ENCODE measurements at places on chromosomes 7 and 10.

DNA sequence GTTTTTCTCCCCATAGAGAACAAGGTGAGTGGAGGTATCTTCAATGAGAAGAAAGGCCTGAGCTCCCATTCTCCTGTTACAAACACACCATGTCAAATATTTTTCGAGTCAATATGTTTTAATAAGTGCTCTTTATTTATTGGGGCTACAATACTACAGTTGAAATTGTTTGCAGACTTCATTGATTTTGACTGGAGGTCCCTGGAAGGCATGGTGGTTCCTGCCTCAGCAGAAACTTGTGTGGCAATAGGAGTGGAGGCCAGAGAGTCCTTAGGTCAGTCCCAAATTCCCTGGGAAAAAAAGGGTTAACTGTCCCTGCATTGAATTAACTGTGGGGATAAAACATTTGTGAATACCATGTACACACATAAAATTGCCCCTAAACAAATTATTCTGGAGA, 22.7 kb downstream of the KLF6 start:
- no peak for DNase-seq

GRCh38 chr7:32244806-32245345, 174.7 kb upstream of the PDE1C start:
- DNase-seq, result no peak

GRCh38 chr7:24504040-24504439, 69.2 kb upstream of the PALS2 start:
- no peak for DNase-seq

DNA sequence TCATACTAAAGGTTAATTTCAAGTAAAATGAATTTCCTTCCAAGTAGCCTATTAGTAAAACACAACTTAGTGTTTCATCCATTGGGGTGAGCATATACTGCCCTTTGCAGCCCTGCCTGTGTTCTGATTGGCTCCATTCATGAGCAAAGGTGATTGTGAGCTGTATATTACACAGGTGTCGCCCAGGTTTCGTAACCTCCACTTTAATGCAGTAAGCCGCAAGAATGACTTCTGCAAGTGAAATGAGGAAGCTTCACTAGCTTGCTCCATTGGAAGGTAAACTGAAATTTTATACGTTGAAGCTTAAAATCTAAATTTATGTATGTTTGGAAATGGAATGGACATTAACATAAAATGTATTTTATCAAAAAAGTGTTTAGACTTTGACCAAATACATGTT, 24.4 kb downstream of the MTURN start:
- no peak for DNase-seq

DNA sequence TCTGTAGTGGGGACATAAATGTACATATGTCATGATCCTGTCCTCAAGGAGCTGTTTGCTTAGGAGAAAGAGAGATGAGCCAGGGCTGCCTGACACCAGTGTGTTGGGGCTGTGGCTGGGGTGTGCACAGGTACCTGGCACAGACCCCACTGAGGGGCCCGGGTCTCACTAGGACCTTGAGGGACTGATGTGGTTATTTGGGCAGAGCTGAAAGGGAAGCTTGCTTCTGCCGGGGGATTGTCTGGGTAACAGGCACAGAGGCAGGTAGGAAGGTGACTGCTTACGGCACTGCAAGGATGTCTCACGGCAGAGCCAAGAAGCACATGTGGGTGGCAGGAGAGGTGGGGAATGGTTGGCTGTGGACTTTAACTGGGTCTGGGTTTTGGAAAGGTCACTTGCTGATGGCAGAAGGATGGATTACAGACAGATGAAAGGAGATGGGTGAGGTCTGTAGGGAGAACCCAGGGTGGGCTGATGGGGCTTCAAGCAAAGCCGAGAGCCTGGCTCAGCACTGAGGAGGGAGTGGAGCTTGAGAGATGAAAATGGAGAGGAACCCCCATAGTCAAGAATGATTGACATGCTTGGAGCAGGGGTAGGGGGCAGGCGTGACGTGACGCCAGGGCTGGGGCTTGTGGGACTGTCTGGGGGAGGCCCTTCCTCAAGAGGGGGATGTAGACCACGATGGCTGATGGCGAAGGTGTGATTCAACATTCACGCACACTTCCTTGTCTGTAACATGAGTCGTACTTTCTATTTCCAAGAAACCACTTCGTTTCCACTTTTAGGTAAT, 207.7 kb upstream of the SHH start:
- no peak for DNase-seq

DNA sequence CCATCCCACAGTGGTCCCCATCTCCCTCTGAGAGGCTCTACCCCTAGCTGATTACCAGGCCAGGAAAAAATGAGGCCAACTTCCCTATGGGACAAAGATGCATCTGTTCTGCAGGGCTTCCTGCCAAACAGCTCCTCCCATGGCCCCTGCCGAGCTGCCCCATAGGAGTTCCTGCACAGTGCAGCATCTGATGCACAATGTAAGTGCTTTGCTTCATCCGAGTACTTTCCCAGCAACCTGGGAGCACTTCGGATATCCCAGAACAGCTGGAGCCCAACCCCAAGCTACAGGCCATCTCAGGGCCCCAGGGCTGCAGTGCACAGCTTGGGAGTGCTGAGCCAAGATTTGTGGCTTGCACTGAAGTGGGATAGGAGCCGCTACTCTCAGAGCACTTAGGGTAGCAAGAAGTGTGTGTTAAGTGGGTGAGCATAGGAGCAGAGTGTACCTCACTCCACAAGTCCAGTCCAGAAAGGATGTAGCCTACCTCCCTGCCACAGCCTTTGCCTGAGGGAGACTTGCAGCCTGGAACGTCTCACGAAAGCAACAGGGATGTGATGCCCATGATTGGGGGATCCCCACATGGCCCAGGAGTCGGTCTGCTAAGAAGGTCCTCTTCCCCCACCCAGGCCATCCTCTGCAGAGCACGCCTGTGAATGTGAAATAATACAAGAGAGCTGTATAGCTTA, 209.6 kb upstream of the VWC2 start:
- DNase-seq, result no peak

DNA sequence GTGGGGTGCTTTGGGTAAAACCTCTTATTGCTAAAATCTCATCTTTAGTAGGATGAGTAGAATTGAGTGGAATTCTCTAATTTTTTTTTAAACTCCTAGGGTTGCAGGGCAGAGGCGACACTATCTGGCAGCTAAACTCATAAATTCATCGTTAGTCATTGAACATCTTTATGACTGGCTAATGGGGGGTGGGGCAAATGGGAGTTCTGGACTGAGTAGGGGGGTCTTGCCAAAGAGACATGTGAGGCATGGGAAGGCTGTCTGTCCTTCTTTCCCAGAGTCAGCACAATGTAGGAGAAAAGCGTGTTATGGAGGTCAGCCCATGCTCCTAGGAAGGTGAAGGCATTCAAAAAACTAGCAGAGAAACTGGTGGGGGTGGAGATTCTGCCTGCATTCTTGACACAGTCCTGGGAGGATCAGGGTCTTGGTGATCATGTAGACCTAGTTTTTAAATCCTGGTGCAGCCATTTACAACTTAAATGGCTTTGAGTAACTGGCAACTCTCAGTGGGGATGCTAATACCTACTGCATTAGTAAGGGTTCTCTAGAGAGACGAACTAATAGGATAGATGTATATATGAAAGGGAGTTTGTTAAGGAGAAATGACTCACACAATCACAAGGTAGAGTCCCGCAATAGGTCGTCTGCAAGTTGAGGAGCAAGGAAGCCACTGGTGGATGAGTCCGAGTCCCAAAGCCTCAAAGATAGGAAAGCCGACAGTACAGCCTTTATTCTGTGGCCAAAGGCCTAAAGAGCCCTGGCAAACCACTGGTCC, 47.7 kb downstream of the EMX2 start:
- no peak for DNase-seq

- DNase-seq, result no peak
Observed at GRCh38 chr10:3776796-3777571, 8.0 kb downstream of the KLF6 start.

DNA sequence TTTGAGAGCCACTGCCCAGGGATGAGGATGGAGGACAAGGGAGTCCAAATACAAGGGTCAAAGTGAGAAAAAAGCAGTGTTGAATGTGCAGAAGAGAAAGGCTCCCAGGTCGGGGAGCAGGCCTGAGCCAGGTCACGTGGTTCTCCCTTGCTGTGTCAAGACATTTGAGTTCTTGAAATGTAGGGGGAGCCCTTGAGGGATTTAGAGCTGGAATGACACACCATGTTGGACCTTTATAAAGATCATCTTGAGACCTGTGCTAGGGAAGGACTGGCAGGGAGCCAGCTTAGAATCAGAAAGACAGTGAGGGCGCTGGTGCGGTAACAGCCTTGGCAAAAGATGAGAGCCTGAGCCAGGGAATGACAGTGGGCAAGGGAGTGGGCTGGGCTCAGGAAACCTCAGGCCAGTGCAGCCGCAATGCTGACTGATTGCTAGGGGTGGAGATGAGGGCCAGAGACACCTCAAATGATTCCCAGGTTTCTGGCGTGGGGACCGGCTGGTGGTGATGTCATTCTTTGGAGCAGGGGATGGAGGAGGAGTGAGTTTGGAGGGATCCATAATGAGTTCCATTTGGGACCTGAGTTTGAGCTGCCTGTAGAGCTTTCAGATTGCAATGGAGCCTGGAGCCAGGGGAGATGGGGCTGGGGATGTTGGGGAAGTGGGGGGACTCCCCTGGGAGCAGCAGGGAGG, 120.1 kb downstream of the PTPN20 start:
- no peak for DNase-seq

- DNase-seq, result no peak
Observed at GRCh38 chr7:70338015-70338414, 739.7 kb downstream of the AUTS2 start.

GRCh38 chr7:40808378-40808942, 673.7 kb downstream of the SUGCT start:
- no peak for DNase-seq

DNA sequence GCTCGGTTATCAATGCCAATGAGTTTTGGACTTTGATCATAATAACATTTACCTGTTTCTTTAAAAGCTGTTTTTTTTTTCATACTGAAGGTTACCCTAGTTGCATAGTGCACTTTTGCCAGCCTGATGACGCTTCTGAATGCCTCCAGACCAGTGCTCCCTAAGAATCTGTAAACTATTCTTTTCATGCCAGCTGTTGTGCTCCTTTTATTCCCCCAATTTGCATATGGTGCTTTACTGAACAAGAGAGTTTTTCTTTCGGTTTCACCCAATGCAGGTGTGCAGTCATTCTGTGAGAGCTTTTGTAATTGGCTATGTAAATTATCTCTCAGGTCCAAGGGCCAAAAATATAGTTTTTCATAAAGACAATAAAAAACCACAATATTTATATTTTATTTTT, 48.1 kb upstream of the GLCCI1 start:
- DNase-seq, result no peak

- DNase-seq, result no peak
Observed at GRCh38 chr10:110418218-110418617, 79.5 kb upstream of the DUSP5 start.

GRCh38 chr10:3775696-3776551, 9.1 kb downstream of the KLF6 start:
- no peak for DNase-seq

- no peak for DNase-seq
Observed at GRCh38 chr7:128986609-128987008, 48.9 kb downstream of the IRF5 start.

GRCh38 chr7:84820481-84820880, 366.4 kb downstream of the SEMA3D start:
- no peak for DNase-seq

- no peak for DNase-seq
Observed at GRCh38 chr10:119256897-119257296, 49.5 kb downstream of the GRK5 start.

DNA sequence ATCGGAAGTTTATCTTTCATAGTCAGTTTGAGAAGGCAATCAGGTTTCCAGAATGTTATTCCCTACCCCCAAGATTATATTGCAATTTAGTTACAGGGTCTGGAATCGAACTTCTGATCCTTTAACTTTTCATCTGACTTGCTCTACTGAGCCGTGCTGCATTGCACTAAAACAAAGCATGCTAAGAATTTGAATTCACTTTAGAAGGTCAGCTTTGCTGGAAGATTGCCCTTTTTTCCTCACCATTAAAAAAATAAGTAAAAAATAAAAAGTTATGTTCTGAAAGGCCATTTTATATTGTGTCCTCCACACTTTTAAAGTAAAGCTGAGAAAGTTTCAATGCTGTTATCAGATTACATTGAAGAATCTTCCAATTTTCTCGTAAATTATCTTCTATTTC, 388.8 kb upstream of the PHF14 start:
- DNase-seq, result no peak

DNA sequence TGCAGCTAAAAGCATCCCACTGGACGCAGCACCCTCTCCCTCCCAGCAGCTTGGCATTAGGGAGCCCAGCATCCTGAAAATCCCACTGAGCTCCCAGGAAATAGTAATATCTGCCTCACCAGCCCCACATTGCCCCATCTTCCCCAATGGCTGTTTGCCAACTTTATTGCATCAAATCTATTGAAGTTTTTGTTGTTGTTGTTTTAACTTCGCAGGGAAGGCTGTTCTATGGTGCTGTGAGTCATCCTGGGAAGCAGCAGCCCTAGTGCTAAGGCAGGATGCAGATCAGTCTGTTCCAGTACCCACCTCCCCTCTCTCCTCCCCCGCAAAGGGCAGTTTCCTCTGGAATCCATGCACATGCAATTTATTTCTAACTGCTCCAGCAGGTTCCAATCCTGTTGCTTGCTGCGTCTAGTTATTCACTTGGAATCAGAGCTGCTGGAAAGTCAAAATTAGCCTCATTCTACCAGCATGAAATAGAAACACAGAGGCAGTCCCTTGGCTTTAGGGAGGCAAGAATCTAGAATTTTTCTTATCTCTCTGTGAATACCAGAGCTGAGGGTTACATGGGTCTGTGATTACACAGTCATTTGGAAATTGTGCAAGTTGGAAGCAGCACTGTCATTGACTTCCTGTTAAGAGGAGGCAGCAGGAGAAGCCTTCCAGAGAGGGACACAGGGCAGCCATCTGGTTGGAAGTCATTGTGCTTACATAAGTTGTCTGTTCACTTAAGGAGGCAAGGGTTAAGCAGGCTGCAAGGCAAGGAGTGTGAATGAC, 115.9 kb upstream of the CACUL1 start:
- DNase-seq, result no peak

All from stimulated activated CD8-positive, alpha-beta memory T cell treated with anti-CD3 and anti-CD28 coated beads, Interleukin-2, amount 100 ng/mL, for 1 hour (primary cell).